Breast epithelium (tissue), 4 donors: ENCODE measurements at places on chromosomes 4 and X. TPM values are rescaled to one million over a fixed set of nuclear protein-coding genes. Genes with fewer than 3 reads are reported as not detected.

GRCh38 chrX:39766855-39767254 lies 330.9 kb downstream of the BCOR start:
- no peak for DNase-seq

- no peak for DNase-seq
These were observed 44.4 kb downstream of the TSC22D3 start for GRCh38 chrX:107730991-107731766.

DNA sequence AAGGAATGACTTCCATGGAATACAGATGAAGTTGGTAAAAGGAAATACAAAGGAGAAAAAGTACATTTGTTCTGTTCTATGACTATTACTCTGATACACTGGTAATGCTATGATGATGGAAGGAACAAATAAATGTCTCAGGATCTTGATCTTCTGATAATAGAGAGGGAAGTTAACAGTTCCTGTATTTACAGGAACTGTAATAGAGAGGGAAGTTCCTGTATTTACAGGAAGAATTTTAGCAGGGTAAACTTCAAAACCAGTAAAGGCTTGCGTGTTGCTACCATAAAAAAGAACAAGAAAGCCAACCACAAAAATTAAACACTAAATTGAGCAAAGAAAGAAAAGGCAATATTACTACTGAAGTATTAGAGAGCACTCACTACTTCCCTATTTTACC lies 91.7 kb upstream of the HPGD start:
- DNase-seq: no peak

DNA sequence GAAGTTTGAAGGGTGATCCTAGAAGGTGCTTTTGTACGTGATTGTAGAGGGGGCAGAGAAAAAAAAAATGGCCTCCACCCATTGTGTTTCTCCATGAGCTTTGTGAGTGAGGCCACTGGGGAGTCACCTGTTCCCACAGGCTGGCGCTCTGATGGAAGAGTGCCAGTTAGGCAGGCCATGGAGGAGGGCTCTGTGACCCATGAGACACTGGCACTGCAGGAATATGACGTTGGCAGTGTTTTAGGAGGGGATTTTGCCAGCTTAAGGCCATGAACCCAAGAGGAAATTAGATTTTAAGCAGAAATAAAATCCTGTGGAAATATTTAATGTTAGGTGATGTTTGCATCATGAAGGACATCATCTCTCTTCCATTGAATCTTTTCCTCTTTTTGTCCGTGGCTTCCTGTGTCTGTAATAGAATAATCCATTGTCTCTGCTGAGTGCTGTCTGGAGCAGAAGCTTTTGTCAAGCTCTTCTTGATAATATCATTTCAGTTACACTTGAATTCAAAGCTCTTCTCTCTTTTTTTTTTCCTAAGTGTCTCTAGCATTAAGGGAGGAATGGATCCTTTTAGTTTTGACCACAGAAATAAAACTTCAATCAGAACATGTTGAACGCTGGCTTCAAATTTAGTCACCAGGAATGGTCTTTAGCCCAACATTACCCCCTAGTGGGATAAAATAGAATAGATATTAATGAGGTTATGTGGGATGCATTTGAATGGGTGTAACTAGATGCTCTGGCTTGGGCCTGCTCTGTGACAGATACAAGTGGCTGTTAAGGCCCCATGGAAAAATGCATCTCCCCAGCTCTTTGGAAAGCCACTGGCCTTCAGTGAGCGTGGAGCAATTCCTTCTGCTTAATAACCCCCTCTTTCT lies 41.0 kb upstream of the UCP1 start:
- no peak for DNase-seq

The SHROOM3 gene
- 145 TPM for total RNA-seq
